Prostate gland (tissue), 2 donors: ENCODE measurements at places on chromosomes 11 and 22. TPM values are rescaled to one million over a fixed set of nuclear protein-coding genes. Genes with fewer than 3 reads are reported as not detected.

DNA sequence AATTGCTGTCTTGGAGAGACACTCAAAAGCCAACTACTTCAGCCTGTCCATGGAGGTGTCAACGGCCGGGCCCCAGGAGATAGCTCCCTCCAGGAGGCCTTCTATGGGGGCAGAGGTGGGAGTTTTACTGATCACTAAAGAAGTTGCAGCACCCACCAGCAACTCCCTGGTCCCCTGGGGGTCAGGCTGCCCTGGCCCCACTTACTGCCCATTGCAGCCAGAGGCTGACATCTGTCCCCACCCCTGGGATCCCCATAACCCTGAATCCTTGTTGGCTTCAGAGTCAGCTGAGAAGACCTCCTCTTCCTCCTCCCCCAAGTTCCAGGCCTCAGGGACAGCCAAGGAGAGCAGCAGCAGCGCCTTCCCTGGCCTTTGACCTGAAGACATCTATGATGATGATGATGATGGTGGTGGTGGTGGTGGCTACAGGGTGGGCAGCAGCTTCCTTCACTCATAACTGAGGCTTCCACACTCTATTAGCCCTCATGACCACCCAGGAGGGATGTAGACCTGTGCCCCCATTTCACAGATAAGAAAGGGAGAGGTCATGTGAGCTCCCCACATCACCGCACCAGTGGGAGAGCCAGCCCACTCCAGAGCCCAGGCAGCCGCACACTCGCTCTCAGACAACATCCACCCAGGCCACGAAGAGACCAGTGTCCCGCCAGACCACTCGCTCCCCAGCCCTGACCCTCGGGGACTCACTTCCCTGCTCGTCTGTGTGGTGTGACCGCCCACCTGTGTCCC lies 43.8 kb upstream of the FGF3 start:
- no peak for DNase-seq

DNA sequence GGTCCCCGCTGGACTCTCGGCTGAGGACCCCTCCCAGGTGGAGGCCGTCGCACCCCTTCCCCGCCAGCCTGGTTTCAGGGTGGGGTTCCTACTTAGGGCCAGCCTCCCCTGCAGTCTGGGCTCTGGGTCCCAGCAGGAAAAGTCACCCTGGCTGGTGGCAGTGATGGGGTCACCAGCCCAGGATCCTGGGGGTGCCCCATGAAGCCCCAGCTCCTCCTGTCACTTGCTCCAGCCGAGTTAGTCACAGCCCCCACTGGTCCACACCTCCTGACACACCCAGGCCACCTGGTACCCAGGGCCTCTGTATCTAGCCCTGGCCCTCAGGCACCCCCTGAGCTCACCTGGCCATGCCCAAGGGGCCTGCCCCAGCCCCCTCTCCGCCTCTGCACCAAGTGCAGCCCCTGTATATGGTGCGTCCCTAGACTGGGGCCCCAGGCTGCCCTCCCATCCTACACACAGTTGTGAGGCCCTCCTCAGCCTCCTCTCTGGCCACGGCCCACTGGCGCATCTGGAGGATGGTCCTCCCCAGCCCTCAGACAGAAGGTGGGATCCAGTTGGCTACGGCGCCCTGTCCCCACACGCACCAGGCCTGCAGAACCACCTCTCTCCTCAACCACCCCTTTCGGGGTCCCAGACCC lies 6.7 kb downstream of the PLXNB2 start:
- no peak for DNase-seq

Gene GRAMD1B
- total RNA-seq: 27.2 TPM

- peak; percentile 69 for DNase-seq
Observed at GRCh38 chr11:47185305-47186075, 744 bp downstream of the PACSIN3 start.

Gene PKNOX2
- 14.7 TPM for total RNA-seq

Gene BRSK2
- total RNA-seq: 29.7 TPM

DNA sequence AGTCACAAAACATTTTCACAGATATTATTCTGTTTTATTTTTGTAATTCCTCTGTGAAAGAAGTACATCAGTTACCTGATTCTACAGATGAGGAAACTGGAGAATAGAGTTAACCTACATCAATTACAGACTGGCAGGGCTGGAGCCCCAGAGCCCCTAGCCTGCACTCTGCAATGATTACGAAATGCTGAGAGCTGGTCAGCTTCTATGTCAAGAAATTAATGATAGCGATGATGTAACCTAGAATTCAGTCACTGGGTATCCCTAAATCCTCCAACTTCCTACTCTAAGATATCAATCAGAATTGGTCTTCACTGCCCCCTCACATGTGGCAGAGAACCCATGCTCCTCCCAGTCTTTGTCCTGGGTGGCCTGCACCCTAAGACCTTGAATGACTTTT lies 273.5 kb upstream of the PLET1 start:
- DNase-seq: no peak

- no peak for DNase-seq
Observed at GRCh38 chr22:25143156-25144076, 56.2 kb upstream of the CRYBB3 start.

GRCh38 chr22:41687901-41688364 lies 734 bp downstream of the SNU13 start:
- no peak for DNase-seq

Gene RCOR2
- 0.64 TPM for total RNA-seq

- DNase-seq: no peak
Observed at GRCh38 chr11:117068303-117068860, 29.8 kb downstream of the SIK3 start.

Gene OR52E8
- total RNA-seq: not detected

DNA sequence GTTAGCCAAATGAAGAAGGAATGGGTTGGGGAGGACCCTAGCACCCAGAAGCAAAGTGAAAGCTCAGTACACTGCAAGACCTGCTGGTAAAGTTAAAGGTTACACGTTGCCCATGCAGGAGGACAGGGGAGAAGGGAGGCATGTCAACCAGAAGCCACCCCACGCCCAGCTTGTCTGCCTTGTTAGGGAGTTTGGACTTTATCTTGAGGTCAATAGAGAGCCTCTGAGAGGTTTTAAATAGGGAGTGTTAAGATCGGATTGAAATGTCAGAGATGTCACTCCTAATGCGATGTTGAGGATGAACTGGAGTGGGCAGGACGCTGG lies 18.7 kb upstream of the PEX26 start:
- DNase-seq: no peak

Gene ABTB2
- 3.0 TPM for total RNA-seq

GRCh38 chr22:28855355-28856094 lies 27.8 kb upstream of the ZNRF3 start:
- peak; percentile 75 for DNase-seq

Gene MMP8
- not detected for total RNA-seq

DNA sequence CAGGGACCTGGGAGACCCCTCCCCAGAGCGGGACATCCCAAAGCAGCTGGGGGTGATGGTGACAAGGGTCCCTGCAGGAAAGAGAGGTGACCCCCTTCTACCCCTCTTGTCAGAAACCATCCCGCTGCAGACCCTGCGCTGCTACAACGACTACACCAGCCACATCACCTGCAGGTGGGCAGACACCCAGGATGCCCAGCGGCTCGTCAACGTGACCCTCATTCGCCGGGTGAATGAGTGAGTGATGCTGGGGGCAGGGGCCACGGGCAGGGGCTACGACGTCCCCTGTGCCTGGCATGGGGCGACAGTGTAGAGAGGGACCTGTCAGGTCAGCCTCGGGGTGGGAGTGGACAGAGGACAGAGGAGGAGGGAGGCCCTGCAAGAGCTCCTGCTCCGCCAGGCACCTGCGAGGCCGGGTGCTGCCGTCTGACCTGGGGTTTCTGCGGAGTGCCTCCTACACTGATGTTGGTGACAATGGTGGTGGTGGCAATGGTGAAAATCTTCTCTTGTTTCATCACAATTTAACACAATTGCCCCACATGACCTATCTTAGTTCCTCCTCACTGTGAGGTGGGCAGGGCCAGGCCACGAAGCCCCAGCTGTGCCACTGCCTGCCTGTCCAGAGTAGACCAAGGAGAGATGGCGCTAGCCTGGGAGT lies 9.8 kb downstream of the CSF2RB start:
- DNase-seq: no peak

DNA sequence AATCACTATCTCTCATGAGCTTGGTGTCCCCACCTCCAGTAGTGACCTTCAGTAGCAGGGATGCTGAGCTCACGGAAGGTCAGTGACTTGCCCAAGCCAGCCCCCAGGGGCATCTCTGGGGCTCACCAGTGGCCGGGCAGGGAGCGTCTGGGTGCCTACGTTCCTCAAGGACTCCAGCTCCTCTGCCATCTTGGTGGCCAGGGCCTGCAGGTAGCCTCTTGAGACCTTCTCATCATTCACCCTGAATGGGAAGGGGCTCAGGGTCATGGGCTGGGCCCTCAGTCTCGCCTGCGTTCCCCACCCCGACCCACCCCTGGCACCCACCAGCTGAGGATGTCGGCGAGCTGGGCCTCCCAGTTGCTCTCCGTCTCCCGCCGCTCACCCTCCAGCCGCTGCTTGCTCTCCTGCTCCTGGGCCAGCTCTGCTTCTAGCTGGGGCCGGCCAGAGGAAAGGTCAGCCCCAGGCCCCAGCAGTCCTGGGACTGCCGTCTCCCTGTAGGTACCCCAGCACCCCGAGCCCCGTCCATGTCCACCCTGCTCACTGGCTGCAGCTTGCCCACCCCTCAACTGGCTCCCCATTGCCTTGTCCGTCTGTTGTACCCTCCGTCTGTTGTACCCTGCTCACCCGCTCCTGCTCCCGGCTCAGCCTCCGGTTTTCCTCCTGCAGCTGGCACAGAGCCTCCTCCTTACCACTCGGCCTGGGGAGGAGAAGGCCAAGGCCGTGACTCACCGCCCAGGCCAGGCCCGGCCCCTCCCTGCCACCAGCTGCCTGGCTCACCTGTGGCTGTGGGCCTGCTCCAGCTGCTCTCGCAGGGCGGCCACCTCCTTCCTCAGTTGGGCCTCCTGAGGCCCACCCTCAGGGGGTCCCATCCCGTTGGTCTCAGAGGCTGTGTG lies 9.5 kb downstream of the CDC42BPG start:
- DNase-seq: no peak

Gene MS4A6A
- total RNA-seq: 13.4 TPM

DNA sequence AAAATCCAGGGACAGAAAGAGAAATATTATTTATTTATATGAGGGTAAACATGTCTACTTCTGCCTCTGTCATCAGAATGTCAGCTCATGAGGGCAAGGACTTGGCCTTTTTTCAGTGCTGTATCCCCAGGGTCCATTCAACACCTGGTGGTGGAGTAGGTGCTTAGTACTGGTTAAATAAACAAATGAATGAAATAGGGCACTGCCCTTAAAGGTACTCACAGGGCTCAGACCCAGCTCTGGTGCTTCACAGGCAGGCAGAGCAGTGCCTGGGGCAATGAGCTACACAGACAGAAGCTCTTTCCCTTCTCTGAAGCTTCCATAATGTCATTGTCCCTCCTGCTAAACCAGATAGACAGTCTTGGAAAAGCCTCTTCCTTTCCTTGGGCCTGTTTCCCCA lies 30.9 kb downstream of the P4HA3 start:
- DNase-seq: no peak

DNA sequence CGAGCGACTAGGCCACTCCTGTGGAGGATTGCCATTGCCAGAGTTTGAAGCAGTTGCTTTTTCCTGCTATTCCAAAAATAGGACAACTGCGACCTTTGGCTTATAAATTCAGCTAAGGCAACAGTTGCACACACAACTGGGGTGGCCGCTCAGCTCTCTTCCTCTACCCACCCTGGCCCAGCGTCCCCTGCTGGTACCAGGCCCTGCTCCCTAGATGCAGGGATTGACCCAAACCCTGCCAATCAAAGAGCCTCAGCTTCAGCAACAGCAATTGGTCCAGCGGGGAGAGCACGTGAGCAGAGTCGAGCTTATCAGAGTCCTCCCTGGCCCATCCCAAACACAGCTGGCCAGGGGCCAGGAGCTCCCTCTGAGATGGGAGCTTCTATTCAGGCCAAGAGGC lies 22.0 kb upstream of the CABP2 start:
- no peak for DNase-seq

- DNase-seq: no peak
Observed at GRCh38 chr11:41461057-41461681, 1.7 kb upstream of the LRRC4C start.

Gene OR51E2
- total RNA-seq: 10.6 TPM

- DNase-seq: no peak
Observed at GRCh38 chr22:34623580-34623979, 442.4 kb upstream of the ISX start.

Gene FXYD2
- total RNA-seq: 0.87 TPM

GRCh38 chr11:126997641-126998040 lies 2.9 kb downstream of the KIRREL3 start:
- DNase-seq: no peak

Gene APOA1
- total RNA-seq: not detected
